GM12892 (cell line): ENCODE measurements at places on chromosomes 6 and 20.

- DNase-seq: no peak
Observed at GRCh38 chr20:63402181-63402859, 41.2 kb upstream of the CHRNA4 start.

DNA sequence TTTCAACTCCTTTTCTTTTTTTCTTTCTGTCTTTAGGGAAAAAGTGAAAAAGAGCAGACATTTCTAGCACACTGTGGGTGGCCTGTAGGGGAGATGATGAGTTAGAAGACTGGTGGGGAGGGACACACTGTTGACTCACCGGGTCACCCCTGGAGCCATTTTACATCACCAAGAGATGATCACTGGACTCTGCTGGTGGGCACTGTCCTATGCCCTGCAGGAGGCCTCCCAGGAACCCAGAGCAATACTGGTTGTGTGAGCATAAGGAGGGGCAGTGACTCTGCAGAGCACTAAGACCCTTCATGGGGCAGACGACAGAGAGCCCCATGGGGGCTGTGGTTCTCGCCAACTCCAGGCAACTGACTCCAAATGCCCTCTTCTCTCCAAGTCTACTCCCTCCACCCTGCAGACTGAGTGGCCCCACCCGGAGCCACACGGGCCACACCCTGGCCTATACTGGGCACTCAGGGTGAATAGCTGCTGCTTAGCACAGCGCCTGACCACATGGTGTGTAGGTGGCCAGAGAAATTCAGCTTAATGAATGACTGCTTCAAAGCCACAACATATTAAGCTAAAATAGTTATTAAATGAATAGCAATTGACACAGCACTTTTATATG lies 177.5 kb downstream of the CDC5L start:
- no peak for DNase-seq

- DNase-seq: no peak
Observed at GRCh38 chr6:141452354-141452686, 680.4 kb upstream of the GJE1 start.

GRCh38 chr6:12893036-12893435 lies 176.5 kb downstream of the PHACTR1 start:
- no peak for DNase-seq
